ENCODE measurements at places on chromosomes 12 and 14.

DNA sequence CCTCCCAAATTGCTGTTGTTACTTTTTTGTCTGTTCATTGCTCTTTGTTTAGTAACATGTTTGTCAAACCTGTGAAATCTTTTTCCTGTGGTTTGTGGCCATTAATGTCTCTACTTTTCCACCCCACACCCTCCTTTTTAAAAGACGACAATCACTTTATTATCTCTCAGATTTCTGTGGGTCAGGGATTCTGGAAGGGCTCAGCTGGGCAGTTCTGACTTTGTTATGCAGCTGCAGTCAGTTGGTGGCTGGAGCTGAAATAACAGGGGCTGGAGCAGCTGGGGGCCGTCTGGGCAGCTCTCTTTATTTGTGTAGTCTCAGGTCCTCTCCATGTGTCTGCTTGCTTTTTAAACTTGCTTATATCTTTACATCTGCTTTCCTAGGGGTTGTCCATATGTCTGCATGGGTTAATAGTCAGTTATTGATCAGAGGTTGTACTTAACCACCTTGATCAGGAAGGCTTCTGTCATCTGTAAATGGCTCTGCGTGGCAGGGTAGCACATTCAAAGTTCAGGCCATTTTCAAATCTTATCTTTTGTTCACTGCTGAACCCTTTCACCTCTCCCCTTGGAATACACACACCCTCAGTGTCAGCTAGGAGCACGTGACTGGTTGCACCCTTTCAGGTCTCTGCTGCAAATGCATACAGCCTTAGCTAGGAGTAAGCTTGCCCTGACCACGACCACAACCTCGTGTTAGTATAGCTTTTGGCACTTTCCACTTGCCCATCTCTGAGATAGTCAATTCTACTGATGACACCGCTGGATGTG, 27.9 kb downstream of the BORCS5 start:
- H3K27ac ChIP-seq: no peak overlapping the region
- H3K27me3 ChIP-seq: no peaks in the 10 kb centered on the region
- H3K36me3 ChIP-seq: peaks cover 39% of the 10 kb centered on the region
- no peak for DNase-seq
- H3K4me3 ChIP-seq: no peak overlapping the region
- H3K4me1 ChIP-seq: peaks cover 13% of the 10 kb centered on the region

GRCh38 chr12:22361785-22362184, 27.3 kb upstream of the ST8SIA1 start:
- no peak overlapping the region for H3K27ac ChIP-seq
- peaks cover 16% of the 10 kb centered on the region for H3K27me3 ChIP-seq
- no peak for DNase-seq
- no peak overlapping the region for H3K4me3 ChIP-seq

GRCh38 chr12:115108129-115109100, 424.4 kb upstream of the TBX3 start:
- H3K36me3 ChIP-seq: no peaks in the 10 kb centered on the region
- H3K27ac ChIP-seq: no peak overlapping the region
- H3K4me1 ChIP-seq: no peaks in the 10 kb centered on the region
- no peak overlapping the region for H3K4me3 ChIP-seq

GRCh38 chr14:95516554-95517181, at the start of gene SYNE3:
TSS of gene SYNE3 (minus strand) at chr14:95516650. CDS start at chr14:95475821, 40,829 bp downstream.
- H3K4me3 ChIP-seq: peak within 1 kb of the TSS; percentile 94
- no peaks in the 10 kb centered on the region for H3K27me3 ChIP-seq
- H3K36me3 ChIP-seq: peaks cover 20% of the 10 kb centered on the region
- H3K27ac ChIP-seq: peak within 1 kb of the TSS; percentile 93

DNA sequence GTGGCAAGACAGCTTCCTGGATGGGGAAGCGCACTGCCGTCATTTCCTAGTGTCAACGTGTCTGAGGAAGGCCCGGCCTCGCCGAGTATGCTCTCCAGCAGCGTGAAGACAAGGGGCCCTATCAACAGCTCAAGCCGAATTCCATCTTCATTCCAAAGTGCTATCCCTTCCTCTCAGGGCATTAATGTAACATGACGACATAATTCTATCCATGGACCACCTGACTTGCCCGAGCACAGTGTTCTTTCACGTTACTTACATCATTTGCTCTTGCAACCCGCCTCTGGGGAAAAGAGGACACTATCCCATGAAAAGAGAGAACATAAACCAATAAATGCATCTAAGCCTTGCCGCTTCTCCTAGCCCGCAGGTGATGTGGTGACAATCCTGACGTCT, 22.9 kb downstream of the CCDC92 start:
- H3K36me3 ChIP-seq: peaks cover 24% of the 10 kb centered on the region
- no peaks in the 10 kb centered on the region for H3K4me1 ChIP-seq
- H3K4me3 ChIP-seq: no peak overlapping the region
- no peak overlapping the region for H3K27ac ChIP-seq
- H3K27me3 ChIP-seq: no peaks in the 10 kb centered on the region

DNA sequence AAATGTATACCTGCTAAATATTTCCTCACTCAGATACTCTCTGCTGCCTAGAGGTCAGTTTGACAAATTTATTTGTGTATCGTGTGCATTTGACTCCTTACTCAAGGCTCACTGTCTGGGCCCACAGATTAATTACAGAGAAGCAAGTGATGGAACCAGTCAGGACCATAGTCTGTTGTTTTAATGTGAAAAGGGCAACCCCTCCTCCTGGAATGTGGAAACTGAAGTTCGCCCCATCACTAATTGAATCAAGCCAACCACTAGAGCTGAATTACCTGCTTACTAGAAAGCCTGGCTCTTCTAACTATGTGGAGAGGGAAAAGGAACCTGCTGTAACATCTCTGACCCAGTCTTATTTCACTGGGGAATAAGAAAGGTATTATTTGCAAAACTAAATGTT, 199.9 kb upstream of the KRR1 start:
- no peak overlapping the region for H3K4me3 ChIP-seq
- no peak for DNase-seq
- H3K36me3 ChIP-seq: no peaks in the 10 kb centered on the region
- no peak overlapping the region for H3K27ac ChIP-seq

Data from activated B cell treated with CpG ODN at 0.5 μM for 24 hours (primary cell).